ENCODE measurements at places on chromosomes 4 and X.
A peak's percentile ranks its signal among the peaks of the same experiment; 100 is the strongest.

- peak; percentile 40 for DNase-seq
Measured at GRCh38 chrX:69615779-69616456, at the start of gene EDA. EDA (plus strand) TSS chrX:69616113.

GRCh38 chrX:153365670-153366069, 31.7 kb downstream of the ZNF275 start:
- DNase-seq: no peak

DNA sequence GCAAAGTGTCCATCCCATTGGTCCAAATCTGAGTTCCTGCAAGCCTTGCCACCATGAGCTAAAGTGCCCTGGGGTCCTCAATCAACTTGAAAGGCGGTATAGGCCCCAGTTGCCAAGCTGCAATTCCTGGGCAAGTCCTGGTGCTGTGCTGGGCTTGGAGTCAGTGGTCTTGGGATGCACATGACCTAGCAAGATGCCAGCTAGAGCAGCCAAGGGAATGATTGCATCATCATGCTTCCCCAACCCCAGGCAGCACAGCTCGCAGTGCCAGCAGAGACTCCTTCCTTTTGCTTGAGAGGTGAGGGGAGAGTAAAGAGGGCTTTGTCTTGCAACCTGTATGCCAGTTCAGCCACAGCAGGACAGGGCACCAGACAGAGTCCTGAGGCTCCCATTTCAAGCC, 50.5 kb downstream of the KCNIP4 start:
- DNase-seq: no peak

- no peak for DNase-seq
Measured at GRCh38 chrX:57211906-57212305, 74.6 kb upstream of the FAAH2 start.

GRCh38 chrX:18871161-18871890, 112.6 kb downstream of the PHKA2 start:
- no peak for DNase-seq

GRCh38 chr4:143054971-143055370, 129.7 kb upstream of the USP38 start:
- no peak for DNase-seq

- DNase-seq: no peak
Measured at GRCh38 chr4:88059766-88060165, 52.3 kb downstream of the PKD2 start.

- DNase-seq: no peak
Measured at GRCh38 chrX:129762448-129762847, 17.3 kb upstream of the SASH3 start.

GRCh38 chr4:118086344-118086743, 52.1 kb downstream of the NDST3 start:
- peak; percentile 3 for DNase-seq

GRCh38 chrX:42837101-42837726, 59.3 kb upstream of the PPP1R2C start:
- DNase-seq: no peak

GRCh38 chrX:134981910-134982309, 8.9 kb upstream of the SMIM10 start:
- DNase-seq: no peak

DNA sequence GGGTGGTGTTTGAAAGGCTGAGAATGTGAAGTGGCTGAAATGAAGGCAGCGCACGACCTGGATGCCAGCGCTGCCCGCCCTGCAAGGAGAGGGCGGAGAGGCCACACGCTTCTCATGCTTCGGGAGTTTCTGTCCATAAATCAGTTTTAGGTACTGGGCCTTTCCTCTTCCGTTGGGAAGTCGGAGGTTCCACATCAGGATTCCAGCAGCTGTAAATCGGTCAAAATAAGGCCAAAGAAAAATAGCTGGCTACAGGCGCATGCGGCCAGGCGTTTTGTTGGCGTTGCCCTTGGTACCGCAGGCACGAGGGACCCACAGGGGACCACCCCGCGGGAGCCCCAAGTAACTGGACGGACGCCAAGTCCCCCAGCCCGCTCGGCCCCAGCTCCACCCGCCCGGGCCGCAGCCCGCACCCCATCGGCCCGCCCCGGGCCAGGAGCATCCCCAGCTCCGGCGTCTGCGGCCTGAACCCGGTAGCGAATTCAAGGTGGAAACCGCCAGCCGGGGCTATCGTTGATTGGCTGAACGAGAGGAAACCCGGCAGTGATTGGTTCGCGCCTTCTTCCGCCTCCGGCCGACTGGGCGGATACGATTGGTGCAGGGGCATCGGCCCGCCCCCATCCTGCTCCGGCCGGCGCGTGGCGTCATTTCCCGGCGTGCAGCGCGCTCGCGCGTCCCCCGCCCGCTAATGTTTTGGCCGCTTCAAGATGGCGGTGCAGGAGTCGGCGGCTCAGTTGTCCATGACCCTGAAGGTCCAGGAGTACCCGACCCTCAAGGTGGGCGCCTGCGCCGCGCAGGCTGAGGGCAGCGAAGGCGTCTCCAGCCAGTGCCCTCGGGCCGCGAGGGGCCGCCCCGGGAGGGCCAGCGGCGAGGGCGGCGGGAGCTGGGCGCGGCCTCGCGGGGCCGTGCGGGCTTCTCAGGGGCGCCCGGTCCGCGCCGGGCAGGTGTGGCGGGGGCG, at the start of gene MAEA:
TSS of gene MAEA (plus strand) at position 685 of the 958 bp plus-strand sequence. CDS start at position 708, 23 bp downstream.
- DNase-seq: peak; percentile 95

- no peak for DNase-seq
Measured at GRCh38 chr4:126664839-126665238, 967.9 kb upstream of the INTU start.

GRCh38 chrX:48890934-48891401, 6.6 kb downstream of the TIMM17B start:
- DNase-seq: no peak

DNA sequence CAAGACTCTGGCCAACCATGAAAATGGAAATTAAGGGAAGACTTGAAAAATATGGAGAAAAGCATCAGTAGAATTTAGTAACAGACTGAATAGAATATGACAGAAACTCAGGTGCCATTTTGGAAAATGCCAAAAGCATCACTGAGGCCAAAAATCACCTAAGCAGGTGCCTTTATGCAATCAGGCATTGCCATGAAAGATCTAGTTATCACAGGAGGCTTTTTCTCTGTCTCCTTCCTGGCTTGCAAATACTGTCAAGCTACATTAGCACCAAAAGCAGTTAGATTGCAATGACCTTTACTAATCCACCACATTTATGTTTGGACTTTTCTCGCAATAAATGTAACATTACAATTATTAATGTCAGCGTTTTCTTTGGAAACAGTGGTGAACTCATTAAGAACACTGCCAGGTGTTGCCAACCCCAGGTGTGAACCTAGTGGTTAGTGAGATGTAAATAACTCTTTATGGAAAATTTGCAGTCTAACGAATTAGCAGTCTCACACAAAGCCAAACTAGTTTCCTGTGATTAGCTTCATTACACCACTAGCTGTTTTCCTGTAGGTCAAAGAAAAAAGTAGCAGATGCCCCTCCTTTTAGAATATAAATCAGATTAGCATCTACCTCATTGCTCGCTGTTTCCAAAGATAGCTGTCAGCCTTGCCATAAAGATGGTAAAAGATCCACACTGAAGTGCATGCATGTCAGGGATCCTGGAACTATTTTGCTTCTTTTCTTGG, 1568.4 kb upstream of the TENM3 start:
- no peak for DNase-seq

DNA sequence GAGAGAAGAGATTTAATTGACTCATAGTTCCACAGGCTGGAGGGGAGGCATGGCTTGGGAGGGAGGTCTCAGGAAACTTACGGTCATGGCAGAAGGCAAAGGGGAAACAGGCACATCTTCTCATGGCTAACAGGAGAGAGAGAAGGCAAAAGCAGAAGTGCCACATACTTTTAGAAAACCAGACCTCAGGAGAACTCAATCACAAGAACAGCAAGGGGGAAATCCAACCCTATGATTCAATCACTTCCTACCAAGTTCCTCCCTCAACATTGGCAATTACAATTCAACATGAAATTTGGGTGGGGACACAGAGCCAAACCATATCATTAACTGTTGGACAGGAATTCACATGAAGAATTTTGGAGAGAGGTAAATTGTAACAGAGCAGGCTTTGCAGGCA, 485.3 kb upstream of the PITX2 start:
- no peak for DNase-seq

DNA sequence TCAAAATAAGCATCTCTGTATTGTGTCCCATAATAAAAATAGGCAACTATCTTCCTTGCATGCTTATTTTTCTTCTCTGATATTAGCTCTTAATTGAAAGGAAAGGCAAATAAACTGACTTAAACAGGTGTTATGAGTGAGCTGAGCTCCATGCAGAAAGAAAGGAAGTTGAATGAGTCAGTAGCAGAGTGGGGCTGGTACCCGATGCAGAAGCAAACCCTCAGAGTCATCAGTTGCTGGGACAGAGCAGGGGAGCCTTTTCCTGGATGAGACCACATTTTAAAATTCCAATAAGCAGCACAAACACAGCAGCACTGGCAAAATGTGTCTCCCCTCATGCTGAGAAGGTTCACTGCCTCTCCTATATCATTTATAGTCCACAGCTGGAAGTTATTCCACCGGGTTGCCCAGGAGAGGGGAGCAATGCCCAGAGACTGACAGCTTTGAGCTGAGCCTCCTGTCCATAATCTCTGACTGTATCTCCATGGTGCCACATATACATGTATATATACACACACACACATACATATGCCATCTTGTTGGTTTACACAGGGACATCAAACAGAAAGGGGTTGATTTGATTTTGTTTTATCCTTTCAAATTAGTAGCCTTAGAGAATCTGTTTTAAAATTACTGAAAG, 274.3 kb upstream of the PPARGC1A start:
- no peak for DNase-seq

- DNase-seq: no peak
Measured at GRCh38 chr4:138222046-138222445, 20.1 kb downstream of the SLC7A11 start.

GRCh38 chr4:142419712-142420111, 426.4 kb downstream of the INPP4B start:
- DNase-seq: no peak

GRCh38 chr4:99859618-99860017, 34.6 kb downstream of the LAMTOR3 start:
- DNase-seq: no peak

GRCh38 chrX:141894733-141895132, 9.0 kb upstream of the MAGEC1 start:
- DNase-seq: no peak

DNA sequence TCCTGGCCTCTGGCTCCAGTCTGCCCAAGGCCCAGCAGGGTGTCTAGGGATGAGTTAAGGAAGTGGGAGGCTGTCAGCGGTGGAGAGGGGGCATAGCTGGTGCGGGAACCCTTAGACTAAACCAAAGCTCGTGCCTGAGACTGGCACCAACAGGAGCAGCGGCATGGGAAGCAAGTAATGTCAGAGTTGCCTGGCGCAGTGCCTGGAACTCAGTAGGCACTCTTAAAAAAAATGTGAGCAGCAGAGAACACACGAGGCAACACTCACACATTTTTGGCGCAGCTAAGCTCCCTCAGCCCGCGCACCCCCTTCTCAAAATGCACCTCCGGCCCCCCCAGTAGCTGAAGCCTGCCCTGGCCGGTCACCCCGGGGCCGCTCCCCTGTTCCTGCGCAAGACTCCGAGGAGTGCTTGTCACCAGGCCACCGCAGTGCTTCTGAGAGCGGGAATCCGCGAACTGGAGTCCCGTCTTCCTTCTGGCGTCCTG, 583 bp downstream of the GABRE start:
- DNase-seq: no peak

GRCh38 chr4:1126506-1126905, 13.1 kb upstream of the RNF212 start:
- DNase-seq: no peak

DNA sequence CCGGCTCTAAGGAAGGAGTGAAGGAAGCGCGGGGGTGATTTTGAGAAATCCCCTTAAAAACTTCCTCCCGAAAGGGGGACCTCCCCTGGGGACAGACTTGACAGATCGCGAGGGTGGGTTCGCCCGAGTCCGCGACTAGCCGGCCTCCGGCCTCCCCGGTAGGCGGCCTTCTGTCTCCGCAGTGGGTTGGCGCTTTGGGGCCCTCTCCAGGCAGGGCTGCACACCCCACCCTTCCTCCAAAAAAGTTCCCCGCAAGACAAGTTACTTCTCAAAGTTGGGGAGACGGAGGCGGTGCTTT, 24.8 kb downstream of the HOPX start:
- no peak for DNase-seq

GRCh38 chrX:76931518-76931917, 504.0 kb downstream of the MAGEE1 start:
- no peak for DNase-seq

DNA sequence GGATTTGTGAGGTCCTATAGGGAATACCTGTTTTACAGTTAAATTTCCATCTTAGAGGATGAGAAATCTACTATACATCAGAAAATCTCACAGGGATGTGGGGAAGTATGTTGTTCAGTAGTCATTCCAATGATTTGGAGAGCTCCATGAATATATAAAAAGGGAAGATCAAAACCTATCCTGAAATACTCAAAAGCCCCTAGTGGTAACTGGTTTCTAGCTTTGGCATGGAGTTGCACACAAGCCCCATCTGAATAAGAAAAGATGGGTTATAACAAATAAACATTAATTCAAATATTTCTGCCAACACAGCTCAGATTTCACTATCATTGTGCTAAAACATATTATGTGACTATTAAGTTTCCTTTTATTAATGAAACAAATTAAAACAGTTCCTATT, 101.6 kb downstream of the FBXO8 start:
- no peak for DNase-seq

DNA sequence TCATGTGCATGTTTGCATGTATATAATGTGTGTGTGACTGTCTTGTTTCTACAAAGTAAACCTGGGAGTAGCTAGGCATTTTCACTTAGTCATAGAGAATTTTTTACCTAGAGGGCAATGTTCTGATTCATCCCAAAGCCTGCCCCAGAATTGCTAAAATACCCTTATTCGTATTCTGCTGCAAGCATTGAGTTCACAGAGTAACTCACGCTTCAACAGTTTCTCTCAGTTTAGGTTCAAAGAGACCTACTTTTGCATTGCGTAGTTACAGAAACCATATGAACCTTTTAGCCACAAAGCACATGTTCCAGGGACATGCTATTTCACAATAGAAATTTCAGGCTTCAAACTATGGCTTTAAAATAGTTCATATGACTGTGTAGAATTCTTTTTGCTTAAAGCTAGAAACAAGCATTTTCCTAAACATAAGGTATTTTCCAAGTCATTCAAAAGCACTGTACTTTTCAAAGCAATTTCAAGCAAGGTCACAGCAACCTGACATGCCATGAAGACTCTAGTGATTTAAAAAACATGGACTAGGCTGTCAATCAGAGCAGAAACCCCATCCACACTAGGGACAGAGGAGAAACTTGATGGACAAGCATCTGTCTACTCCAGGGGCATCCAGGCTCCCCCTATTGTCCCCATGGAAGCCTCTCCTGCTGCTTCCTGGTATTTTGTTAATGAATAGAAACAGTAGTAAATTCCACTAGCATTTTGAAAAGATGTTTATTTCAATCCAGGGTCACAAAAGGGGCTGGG, 81.5 kb upstream of the MAPK10 start:
- DNase-seq: no peak

GRCh38 chr4:107708225-107708624, 11.8 kb downstream of the PAPSS1 start:
- no peak for DNase-seq

DNA sequence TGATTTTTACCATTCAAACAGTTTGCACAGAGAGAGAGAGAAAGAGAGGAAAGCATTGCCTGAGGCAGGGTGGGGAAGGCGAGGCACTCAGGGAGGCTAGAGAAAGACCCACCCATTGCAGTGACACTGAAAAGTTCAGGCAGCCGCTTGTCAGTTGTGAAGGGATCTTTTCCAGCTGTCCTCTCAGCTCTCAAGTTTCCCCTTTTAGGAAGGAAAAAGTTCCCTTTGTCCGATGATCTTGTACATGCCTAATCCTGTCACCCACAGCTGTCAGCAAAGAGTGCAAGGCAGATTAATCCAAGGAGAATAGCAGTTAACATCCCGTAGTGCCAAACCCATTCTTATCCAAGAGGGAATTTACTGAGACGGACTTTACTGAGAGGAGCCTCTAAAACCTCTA, 255.0 kb downstream of the MAGEB5 start:
- DNase-seq: no peak
